ENCODE measurements at places on chromosomes 3 and 15.

DNA sequence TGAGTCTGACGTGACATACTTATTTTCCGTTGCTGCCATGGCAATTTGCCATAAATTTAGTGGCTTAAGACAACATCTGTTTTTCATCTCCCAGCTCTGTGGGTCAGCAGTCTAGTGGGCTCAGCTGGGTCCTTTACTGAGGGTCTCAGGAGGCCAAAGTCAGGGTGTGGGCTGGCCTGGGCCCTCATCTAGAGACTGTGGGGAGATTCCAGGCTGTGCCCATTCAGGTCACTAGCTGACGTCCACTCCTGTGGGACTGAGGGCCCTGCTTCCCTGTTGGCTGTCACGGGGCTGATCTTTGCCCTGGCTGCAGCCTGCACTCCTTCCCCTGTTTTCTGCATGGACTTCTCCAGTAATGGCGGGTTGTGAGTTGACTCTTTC, 19.1 kb downstream of the FGD5 start:
- no peak for DNase-seq

DNA sequence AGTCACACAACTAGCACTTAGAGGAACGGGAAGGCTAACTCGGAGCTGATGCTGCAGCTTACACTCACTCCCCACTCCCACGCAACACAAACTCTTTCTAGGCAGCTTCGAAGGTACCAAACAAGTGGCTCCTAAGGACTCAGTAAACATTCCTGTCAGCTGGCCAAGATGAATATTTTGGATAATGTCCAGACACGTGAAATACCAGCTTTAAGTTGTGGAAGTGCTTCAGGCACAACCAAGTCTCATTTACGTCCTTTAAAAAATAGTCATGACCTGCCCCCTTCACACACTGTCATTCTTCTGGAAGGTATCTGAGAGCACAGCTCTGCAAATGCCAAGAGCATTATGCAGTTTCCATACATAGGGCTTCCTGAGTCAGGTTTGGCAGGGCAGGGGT, 1005.9 kb upstream of the CFAP20DC start:
- DNase-seq: no peak

DNA sequence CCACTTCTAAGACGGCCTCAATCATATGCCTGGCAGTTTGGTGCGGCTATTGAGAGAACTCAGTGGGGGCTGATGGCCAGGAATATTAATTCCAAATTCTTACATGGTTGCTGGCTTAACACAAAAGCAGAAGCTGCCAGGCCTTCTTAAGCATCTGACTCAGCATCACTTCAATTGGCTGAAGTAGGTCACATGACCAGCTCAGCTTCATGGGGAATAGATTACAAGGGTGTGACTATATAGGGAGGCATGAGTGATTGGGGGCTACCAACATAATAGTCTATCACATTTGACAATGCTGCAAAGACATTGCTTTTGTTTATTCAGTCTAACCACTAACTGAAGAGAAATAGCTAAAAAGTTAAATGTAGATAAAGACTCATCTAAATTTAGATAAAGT, 101.6 kb upstream of the ANKRD28 start:
- no peak for DNase-seq

DNA sequence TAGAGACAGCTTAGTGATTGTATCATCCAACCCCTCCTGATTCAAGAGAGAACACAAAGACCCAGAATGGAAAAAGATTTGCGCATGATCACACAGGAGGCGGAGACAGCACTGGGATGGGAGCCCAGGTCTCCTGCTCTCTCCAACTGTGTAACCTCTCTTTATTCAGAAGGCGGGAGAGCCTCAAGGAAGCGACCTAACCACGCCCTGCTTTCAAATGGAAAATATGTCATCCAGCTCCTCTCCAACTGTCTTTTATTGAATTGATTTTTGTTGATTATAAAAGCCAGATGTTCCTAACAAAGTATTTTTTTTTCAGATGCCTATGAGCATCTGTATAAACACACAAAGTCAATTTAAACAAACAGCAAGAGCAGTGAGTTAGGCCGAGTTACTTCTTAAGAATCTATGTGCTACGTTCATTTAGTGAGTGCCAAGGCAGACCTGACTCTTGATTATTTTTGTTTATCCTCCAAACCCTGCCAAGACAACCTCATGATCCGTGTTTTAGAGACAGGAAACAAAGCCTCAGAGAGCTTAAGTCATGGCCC, 74.5 kb downstream of the BFSP2 start:
- no peak for DNase-seq

- no peak for DNase-seq
Observed at GRCh38 chr3:27224197-27224596, 145.0 kb downstream of the NEK10 start.

GRCh38 chr3:107421170-107421792, 44.0 kb downstream of the CCDC54 start:
- no peak for DNase-seq

DNA sequence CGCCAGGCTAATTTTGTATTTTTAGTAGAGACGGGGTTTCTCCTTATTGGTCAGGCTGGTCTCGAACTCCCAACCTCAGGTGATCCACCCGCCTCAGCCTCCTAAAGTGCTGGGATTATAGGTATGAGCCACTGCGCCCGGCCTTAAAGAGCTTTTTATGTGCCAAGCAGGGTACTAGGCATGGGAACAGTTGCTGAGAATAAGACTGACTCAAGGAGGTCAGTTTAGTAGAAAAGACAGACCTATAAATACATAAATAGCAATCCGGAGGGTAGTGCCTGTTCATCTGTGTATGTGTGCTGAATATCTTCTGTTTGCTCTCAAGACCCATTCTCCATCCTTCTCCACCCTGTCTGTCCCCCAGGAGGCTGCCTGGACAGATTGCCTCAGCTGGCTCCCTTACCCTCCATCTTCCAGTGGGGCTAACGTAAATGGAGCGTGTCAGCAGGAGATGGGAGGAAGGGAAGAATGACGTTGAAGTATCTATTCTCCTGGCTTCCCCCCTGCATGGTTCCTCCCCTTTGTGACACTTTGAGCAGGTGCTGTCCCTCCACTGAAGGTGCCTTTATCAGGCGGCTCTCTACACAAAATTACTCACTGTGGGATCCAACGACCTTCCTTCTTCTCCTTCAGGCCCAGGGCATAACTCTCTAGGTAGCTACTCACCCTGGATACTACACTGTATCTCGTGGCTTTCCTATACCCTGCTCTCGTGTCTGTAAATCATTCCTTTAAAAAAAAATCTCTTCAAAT, 31.1 kb downstream of the FBXO40 start:
- no peak for DNase-seq

GRCh38 chr3:133872161-133872560, 23.5 kb downstream of the RAB6B start:
- DNase-seq: no peak

DNA sequence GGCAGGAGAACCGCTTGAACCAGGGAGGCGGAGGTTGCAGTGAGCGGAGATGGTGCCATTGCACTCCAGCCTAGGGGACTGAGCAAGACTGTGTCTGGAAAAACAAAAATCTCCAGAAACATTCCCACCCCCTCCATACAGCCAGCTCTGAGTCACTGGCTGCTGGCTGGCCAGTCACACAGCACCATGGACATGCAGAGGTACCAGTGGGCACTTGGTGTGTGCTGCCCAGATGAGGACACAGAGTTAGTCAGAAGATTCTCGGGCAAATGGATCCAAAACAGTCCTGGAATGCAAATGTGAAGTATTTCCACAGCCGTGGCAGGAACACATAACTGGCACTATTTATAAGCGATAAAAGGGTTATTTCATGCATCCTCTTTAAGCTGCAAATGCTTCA, 44.6 kb downstream of the BDH1 start:
- no peak for DNase-seq

DNA sequence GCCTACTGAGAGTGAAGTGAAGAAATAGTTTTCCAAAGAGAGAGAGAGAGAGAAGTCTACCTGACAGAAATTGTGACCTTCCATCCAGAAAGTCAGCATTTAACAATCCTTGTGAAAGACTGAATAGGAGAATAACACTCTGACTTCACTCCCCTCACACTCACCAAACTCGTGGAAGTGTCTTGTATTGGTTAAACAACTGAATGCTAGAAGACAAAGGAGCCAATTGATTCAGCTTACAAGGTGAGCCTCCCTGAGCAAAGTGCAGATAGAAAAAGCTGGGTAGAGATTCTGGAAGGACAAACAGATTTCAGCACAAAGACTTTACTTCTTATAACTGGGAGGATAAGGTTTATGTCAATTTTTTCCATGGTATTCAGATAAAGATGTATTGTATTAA, 40.8 kb upstream of the OSTN start:
- no peak for DNase-seq

DNA sequence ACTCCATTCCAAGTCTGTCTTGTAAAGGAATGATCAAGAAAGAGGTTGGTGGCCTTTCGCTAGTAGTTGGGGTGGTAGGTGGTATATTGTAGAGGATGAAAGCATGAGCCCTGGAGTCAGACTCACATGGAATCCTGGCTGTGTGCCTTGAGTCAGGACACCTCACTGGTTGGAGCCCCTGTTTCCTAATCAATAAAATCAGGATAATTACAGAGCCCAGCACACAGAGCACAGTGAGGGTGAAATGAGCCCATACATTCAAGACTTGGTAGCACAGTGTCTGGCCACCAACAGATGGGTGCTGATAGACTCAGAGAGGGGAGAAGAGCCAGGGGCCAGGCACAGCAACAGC, 95.1 kb upstream of the MYZAP start:
- no peak for DNase-seq

GRCh38 chr3:186277268-186277909, 84.6 kb downstream of the DGKG start:
- DNase-seq: no peak

DNA sequence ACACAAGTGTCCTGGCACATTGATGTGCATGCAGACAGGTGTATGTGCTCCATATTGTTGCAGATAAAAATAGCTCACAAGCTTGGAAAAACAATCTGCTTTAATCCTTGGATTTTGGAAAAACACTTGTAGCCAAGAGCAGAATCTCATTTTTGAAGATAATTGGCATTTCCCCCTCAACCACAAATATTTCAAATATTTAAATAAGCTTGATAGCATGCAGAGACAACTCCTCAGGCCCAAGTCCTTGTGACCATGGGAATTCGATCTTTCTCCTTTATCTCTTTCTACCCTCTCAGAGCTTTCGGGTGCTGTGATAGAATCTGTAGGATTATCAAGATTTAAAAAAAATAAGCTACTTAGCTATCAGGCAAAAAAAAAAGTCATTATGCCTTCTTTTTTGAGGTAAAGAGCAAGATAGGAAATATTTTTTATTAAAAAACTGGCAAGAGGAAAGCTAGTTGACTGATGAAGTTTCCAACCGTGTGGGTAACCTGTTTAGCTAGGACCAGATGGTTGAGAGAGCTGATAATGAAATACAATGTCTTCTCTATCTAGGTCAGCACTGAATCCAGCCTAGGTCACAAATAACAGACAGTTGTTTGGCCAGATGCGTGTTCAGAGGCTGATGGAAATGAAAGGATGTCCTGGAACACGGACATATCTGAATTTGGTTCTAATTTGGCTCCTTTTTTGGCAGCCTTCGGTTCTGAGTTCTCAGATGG, 54.9 kb upstream of the SNRK start:
- no peak for DNase-seq

DNA sequence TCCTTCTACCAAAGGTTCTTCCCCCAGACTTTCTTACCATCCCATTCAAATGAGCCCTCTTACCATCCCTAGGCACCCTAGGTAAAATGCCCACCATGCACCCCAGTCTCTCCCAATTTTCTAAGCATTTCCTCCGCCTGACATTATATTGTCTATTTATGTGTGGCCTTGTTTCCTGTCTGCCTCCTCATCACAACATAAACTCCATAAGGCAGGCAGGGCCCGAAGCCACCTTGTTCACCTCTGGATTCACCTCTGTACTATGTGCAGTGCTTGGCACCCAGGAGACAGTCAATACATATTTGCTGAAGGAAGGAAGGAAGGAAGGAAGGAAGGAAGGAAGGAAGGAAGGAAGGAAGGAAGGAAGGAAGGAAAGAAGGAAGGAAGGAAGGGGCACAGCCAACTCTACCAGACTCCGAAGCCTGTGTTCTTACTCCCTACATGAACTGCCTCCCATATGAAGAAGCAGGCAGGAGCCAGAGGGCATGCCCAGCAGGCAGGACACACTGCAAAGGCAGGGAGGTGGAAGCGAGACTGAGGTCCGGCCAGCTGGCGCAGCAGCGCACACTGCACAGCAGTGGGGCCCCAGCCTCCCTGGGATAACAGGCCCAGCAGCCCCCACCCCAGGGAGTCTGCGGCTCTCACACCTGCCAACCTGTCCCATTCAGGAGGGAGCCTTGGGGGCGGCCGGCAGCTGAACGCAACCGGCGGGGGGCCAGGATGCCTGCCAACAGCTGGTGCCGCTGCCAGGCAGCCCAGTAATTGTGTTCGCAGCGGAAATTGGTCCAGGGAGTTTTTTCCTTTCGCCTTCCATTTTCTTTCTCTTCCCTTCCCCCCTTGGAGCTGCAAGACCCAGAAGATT, 106.0 kb upstream of the LINGO1 start:
- DNase-seq: no peak

DNA sequence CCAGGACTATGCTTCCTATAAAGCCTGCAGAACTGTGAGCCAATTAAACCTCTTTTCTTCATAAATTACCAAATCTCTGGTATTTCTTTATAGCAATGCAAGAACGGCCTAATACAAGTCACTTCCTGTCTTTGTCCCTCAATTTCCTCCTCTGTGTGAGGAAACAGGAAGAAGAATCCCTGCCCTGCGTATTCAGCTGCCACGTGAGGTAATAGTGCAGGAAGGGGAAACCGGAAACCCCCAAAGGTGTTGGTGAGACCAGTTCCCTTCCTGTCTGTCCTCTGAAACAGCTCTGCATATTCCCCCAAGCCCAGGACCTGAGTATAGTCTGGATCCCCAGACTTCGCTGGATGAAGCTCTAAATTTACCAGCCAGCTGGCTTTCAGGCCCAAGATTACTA, 18.1 kb upstream of the PTPN23 start:
- DNase-seq: no peak

GRCh38 chr3:187941135-187941847, 196.0 kb upstream of the BCL6 start:
- no peak for DNase-seq

- no peak for DNase-seq
Observed at GRCh38 chr3:141114816-141115460, 63.8 kb downstream of the SPSB4 start.

GRCh38 chr15:70324001-70324974, 226.6 kb upstream of the TLE3 start:
- no peak for DNase-seq

DNA sequence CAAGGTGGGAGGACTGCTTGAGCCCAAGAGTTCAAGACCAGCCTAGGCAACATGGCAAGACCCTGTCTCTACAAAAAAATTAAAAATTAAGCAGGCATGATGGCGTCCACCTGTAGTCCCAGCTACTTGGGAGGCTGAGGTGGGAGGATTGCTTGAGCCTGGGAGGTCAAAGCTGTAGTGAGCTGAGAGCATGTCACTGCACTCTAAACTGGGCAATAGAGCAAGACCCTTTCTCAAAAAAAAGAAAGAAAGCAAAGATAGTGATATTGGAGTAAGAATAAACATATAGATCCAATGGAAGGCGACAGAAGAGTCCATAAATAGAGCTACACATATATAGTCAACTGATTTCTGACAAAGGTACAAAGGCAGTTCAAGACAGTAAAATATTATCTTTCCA, 21.3 kb upstream of the ANKRD28 start:
- no peak for DNase-seq
